ENCODE measurements at places on chromosomes 6 and 20. TPM values are rescaled to one million over a fixed set of nuclear protein-coding genes. Genes with fewer than 3 reads are reported as not detected.

The GFOD1 gene
- 13.2 TPM for total RNA-seq

DNA sequence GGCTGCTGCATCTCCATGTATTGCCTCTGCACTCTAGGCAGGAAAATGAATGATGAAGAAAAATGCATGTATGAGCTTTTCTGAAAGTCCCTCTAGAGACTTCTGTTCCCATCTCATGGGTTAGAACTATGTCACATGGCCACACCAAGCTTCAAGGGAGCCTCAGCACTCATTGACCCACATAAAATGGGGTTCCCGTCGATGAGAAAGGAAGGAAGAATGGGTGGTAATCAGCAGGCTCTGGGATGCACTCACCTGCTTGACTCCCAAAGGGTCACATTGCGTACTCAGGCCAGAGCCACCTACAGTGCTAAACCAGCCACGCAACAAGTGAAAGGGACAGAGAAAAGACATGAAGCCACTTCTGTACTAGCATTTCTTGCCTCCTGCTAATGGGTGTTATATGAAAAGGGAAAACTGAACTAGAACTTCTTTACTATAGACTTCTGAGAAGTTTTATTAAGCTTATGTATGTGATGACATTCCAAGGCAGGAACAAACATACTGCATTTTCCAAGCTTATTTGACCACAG is 95.8 kb upstream of the GCM1 start:
- H3K27me3 ChIP-seq: no peaks in the 10 kb centered on the region
- no peak for DNase-seq
- H3K4me3 ChIP-seq: no peak overlapping the region

GRCh38 chr6:67608099-67608749 is 1026.9 kb upstream of the ADGRB3 start:
- DNase-seq: no peak
- no peak overlapping the region for H3K4me3 ChIP-seq
- H3K27ac ChIP-seq: no peak overlapping the region

DNA sequence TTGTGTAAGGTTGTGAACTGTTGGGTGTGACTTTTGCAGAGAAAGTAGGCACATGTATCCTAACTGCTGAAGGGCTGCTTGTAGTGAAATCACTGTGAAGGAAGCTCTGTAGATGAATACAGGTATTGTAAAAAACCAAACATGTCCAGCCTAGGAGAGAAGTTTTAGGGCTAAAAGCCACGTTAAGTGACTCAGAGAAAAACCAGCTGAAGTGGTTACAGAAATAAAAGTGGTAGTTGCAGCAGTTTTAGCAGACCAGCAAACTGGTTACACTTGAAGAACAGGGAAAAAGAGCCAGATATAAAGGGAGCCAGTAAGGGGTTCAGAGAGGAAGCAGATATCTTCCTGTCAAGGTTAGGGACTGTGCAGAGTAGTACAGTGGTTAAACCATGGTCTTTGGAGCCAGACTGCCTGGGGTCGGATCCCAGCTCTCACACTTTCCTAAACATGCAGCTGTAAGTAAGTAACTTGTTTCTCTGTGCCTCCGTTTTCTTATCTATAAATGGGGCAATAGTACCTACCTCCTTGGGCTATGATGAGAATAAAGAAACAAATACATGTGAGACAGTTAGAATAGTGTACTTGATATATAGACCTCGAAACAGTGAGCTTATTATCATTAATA is 33.8 kb upstream of the RNF8 start:
- H3K4me3 ChIP-seq: no peak overlapping the region
- no peak overlapping the region for H3K27ac ChIP-seq
- no peak for DNase-seq
- peaks cover 18% of the 10 kb centered on the region for H3K4me1 ChIP-seq

The TINAG gene
- not detected for total RNA-seq

DNA sequence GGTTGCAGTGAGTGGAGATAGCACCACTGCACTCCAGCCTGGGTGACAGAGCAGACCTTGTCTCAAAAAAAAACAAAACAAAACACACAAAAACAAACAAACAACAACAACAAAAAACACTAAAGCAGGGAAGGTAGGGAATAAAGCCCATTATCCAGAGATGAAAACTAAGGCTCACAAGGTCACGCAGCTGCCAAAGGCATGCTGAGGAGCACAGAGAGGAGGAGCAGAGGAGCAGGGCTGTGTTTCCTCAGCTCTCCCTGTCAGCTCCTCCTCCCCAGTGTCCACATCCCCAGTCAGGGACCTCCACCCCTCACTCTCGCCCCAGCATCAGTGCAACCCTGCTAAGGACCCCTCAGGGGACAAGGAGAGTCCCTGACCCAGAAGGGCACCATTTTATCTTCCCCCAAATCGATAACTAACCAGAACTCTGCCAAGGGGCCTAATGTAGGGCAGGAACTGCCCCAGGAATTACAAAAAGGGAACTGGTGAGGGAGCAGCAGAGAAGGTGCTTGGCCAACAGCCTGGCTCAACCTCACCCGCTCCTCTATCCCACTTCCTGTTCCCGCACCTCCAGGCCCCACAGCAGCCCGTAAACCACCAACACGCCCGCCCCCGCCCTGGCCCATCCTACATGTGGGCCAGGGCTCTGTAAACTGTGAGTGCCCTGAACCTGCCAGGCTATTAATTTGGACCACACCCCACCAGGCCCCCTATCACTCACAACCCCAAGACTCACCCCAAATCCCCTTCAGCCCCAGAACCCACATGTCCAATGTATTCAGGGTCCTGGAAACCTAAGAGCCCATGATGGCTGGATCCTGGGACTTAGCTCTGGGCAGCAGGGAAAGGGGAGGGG is 9.0 kb downstream of the TEAD3 start:
- H3K36me3 ChIP-seq: peaks cover 33% of the 10 kb centered on the region
- H3K27ac ChIP-seq: peak overlapping the region; percentile 28
- no peaks in the 10 kb centered on the region for H3K27me3 ChIP-seq
- no peak for DNase-seq
- H3K4me3 ChIP-seq: no peak overlapping the region

The C6orf132 gene
- not detected for total RNA-seq

DNA sequence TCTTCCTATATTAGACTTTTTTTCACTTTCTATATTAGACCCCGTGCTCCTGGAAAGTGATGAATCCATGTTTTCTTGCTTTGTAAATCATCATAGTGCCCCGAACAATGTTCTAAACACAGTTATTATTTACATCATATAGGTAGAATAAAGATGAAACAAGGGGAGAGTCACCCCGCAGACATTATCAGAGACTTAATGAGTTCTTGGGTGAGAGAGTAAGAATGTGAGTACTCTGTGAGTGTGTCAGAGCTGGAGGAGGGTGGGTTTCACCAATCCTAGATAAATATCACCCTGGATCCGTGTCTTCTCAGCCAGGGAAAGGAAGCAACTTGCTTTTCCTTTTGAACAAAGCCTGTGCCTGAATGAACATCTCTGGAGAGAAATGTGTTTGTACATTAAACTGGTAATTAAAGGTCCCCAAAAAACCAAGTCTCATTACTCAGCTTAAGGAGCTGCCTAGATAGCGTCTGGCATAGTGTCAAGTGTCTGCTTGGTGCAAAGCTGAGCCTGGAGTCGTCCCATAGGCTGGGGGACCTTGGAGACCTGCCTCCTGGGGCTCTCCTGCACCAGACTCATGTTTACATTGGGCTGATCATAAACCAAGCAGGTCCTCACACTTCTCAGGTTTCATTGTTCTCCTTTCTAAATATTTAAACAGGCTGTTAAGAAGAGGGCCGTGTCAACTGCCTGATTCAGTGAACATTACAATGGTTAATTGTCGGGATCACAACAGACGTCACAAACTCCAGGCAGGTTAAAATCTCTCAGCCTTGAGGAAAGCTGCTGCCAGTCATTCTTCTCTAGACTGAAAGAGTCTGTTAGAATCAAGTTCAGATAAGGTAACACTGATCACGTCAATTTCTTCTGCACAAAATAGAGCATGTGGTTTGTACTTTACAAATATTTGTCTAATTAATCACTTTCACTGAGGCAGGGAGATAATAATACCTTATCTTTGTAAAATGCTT is 179.7 kb upstream of the MYLIP start:
- no peak for DNase-seq
- no peaks in the 10 kb centered on the region for H3K4me1 ChIP-seq
- H3K27ac ChIP-seq: no peak overlapping the region
- H3K27me3 ChIP-seq: no peaks in the 10 kb centered on the region
- H3K4me3 ChIP-seq: no peak overlapping the region

The CAGE1 gene
- total RNA-seq: 0.08 TPM

DNA sequence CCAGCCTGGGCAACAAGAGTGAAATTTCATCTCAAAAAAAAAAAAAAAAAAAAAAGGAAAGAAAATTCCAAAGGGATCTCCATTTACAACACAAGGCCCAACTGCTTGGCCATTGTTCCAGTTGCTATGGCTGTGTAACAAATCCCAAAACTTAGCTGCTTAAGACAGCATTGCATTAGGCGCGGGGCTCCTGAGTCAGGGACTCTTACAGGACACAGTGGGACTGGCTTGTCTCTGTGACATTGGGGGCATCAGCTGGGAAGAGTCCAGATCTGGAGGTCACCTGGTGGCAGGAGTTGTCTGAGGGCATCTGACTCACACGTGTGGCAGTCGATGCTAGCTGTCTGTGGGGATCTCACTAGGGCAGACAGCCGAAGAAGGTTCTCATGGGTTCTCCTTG is 35.6 kb downstream of the TTLL9 start:
- H3K27me3 ChIP-seq: no peaks in the 10 kb centered on the region
- H3K4me3 ChIP-seq: no peak overlapping the region
- DNase-seq: no peak
- H3K4me1 ChIP-seq: no peaks in the 10 kb centered on the region
- no peak overlapping the region for H3K27ac ChIP-seq
- H3K36me3 ChIP-seq: no peaks in the 10 kb centered on the region

The IPCEF1 gene
- 0.63 TPM for total RNA-seq

DNA sequence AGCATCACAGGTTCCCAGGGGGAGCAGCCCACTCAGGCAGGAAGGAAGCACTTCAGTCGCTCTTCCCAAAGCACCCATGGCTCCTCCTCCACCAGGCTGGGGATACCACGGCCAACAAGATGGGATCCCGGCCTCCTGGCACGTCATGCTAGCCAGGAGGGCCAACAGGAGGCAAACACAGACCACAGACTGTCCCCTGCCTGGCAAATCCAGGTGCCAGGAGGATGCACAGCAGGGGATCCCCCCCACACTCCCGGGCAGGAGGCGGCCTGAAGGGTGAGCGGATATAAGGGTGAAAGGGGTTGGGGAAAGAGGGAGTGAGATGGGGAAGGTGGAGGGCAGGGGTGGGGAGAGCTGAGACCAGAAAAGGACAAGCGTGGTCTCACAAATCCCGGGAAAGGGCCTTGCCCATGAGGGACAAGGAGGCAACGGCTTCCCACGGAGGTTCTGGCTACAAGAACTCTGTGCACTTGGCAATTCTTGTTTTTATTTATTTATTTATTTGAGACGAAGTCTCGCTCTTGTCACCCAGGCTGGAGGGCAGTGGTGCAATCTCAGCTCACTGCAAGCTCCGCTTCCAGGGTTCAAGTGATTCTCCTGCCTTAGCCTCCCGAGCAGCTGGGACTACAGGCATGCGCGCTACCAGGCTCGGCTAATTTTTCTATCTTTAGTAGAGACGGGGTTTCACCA is 7.2 kb downstream of the PXDC1 start:
- H3K4me3 ChIP-seq: no peak overlapping the region
- DNase-seq: no peak

The EPHA7 gene
- not detected for total RNA-seq

DNA sequence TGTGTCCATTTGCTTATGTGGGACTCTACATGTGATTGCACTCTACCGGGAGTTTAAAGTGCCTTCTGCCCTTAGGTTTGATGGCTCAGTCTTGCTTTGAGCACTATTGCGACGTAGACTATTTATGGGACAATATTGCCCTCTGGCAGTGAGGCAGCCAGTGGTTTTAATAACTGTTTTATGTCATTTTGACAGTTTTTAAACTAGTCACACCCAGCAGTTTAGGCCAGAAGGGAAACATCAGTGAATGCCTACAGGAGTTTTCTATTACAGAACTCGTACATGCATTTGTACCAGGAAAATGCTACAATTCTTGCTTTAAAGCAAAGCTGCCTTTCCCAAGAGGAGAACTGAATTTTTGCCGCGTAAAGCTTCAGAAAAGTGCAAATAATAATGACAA is 813.7 kb downstream of the KIF16B start:
- no peak overlapping the region for H3K27ac ChIP-seq
- no peaks in the 10 kb centered on the region for H3K36me3 ChIP-seq
- no peak for DNase-seq
- H3K4me3 ChIP-seq: no peak overlapping the region
- H3K4me1 ChIP-seq: no peaks in the 10 kb centered on the region

- peaks cover 1% of the 10 kb centered on the region for H3K36me3 ChIP-seq
- H3K27me3 ChIP-seq: no peaks in the 10 kb centered on the region
- DNase-seq: peak; percentile 84
- peak overlapping the region; percentile 9 for H3K4me3 ChIP-seq
- H3K4me1 ChIP-seq: peaks cover 36% of the 10 kb centered on the region
- peak overlapping the region; percentile 73 for H3K27ac ChIP-seq
Observed at GRCh38 chr6:105174512-105174911, 5.3 kb downstream of the POPDC3 start.

DNA sequence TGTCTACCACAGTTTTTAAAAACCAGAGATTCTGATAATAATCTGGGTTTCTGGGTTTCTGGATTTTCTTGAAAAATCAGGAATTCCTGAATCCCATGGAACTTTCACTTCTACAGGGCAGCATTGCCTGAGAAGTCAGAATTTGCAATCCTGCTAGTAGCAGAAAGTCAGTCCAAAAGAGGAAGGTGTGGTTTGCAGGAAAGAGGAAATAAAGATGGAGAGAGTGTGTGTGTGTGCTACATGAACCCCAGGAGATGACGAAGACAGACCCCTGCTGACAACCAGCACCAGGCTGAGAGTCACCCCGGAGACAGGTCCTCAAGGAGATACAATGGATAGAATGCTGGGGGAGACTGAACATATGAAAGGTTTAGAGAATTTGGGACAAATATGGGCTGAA is 44.9 kb downstream of the PRND start:
- H3K4me3 ChIP-seq: no peak overlapping the region
- H3K4me1 ChIP-seq: peaks cover 5% of the 10 kb centered on the region
- DNase-seq: no peak
- no peak overlapping the region for H3K27ac ChIP-seq

The CABLES2 gene
- 6.9 TPM for total RNA-seq

The PRL gene
- not detected for total RNA-seq

DNA sequence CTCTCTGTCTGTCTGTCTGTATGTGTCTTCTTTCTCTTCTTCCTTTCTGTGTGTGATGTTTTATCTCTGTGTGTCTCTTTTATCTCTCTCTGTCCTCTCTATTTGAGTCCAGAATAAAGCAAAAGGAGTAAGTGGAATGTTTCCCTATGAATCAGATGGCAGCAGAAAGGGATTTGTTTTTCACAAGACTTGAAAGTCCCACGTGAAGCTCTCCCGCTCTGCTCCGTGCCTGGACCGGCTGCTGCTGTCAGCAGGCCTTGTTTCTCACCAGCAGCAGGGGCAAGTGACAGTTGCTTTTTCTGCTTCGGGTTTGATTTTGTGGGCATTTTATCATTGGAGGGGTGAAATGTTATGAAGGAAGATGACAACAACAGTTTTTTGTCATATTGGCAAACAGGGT is 212.7 kb downstream of the PACRG start:
- no peaks in the 10 kb centered on the region for H3K4me1 ChIP-seq
- DNase-seq: no peak
- no peaks in the 10 kb centered on the region for H3K27me3 ChIP-seq
- no peaks in the 10 kb centered on the region for H3K36me3 ChIP-seq
- no peak overlapping the region for H3K27ac ChIP-seq
- H3K4me3 ChIP-seq: no peak overlapping the region
